NCI-H82 (cell line): ENCODE measurements at places on chromosomes 3 and 15.
A peak's percentile ranks its signal among the peaks of the same experiment; 100 is the strongest.

GRCh38 chr3:9863058-9863772 lies 16.8 kb downstream of the CIDEC start:
- DNase-seq: no peak

GRCh38 chr15:41983221-41983620 lies 10.9 kb upstream of the EHD4 start:
- no peak for DNase-seq

GRCh38 chr3:19947549-19948225 lies 790 bp downstream of the RAB5A start:
- peak; percentile 50 for DNase-seq

- no peak for DNase-seq
Measured at GRCh38 chr3:127214975-127215374, 22.0 kb downstream of the PRR23E start.

DNA sequence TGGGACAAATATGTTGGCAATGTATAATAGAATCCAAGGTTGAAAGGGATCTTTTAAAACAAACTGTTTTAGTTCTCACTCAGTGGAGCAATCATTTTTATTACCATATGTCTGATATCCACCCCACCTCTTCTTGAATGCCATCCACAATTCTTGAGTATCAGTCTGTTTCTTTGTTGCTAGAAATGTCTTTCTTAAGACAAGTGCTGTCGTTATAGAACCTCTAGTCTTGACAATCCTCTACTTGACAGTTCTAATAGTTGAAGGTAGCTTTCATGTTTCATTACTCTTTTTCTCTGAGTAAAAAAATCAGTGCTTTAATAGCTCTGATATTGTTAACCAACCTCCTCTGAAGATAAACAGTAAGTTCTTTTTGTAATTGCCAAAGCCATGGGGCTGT lies 737.9 kb downstream of the MECOM start:
- DNase-seq: no peak

DNA sequence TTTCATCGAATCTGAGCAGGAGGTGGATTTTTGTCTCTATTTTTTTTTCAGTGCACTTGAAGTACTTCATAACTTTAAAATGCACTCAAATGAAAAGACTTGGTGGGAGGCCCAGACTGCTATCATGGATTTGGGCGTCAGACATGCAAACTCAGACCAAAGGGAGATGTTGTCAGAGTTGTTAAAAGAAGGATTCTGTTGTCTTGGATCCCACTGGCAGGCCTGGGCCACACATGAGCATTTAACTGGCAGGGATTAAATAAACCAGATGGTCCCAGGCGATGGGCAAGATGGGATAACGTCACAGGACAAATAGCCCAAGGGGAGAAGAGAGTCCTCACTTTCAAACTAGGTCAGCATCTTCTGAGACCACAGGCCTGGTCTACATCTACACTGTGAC lies 15.4 kb downstream of the RTP1 start:
- no peak for DNase-seq

- DNase-seq: no peak
Measured at GRCh38 chr3:179116816-179117215, 31.3 kb upstream of the PIK3CA start.

GRCh38 chr15:93360318-93360717 lies 271.3 kb upstream of the RGMA start:
- no peak for DNase-seq

- no peak for DNase-seq
Measured at GRCh38 chr3:61236556-61236955, 14.7 kb downstream of the FHIT start.

- DNase-seq: peak; percentile 68
Measured at GRCh38 chr3:161423911-161424522, 52.7 kb upstream of the SPTSSB start.

- DNase-seq: no peak
Measured at GRCh38 chr3:186520431-186520830, 23.7 kb downstream of the CRYGS start.

- no peak for DNase-seq
Measured at GRCh38 chr15:100758555-100758954, 121.1 kb upstream of the ALDH1A3 start.

GRCh38 chr15:91924183-91924582 lies 70.7 kb downstream of the SLCO3A1 start:
- DNase-seq: no peak

DNA sequence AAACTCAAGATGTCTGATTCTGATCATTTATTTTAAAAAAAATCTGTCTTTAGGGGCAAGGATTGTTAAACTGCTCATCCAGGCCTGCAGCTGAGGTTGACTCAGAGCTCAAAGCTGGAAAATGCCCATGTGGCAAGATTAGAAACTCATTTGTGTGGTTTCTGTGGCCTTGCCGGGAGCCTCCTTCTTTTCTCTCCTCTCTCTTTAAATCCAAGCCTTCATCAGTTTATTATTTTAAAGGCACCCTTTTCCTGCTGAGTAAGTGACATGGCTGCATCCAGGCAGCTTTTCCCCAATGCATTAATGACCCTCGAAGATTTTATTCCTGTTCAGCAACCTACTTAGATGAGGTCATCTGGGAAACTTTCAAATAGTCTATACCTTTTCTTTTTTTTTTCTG lies 221.3 kb upstream of the CDIN1 start:
- DNase-seq: no peak

DNA sequence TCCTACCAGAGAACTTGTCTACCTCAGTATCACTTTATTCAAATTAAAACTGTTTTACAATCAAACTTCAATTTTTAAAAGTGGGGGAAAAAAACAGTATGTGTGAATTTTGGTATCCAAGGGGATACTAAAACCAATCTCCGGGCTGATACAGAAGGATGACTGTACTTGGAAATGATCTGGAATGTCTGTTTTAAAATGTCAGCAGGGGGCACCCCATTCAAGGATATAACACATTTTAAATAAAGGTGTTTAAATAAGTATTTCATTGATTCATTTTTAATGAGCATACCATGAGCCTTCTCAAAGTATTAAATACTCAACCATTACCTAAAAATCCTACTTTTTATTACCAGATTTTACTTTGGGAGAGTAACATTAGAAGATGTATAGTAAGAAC lies 67.9 kb downstream of the ULK4 start:
- DNase-seq: peak; percentile 55

- no peak for DNase-seq
Measured at GRCh38 chr3:117228466-117228865, 518.9 kb downstream of the TUSC7 start.

DNA sequence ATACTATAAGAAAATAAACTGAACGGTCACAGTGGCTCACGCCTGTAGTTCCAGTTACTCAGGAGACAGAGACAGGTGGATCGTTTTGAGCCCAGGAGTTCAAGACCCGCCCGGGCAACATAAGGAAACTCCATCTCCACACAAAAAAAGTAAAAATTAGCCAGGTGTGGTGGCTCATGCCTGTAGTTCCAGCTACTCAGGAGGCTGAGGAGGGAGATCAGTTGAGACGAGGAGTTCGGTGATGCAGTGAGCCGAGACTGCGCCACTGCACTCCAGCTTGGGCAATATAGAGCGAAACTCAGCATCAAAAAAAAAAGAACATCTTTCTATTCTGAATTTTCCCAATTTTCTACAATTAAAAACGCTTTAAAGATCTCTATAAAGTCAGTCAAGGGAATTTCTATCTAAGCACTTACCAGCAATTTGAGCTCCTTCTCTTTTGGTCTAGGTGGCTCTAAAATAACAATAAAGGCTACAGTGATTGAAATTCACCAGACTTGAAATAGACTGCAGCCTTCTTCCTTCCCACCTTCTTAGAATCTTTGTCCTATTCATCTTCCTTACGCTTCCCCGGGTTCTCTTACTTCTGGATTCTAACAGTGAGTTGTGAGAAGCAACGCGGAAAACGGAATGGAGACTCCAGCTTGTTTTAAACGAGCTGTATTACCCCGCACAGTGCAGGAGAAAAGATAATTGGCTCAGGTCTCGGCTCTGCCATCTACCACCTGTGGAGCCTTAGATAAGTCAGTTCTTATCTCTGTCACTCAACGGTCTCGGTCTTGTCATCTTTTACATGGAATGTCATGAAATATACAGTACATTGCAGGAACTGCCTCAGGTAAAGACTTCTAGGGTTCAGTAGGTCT lies 812 bp upstream of the SEC62 start:
- DNase-seq: peak; percentile 85

DNA sequence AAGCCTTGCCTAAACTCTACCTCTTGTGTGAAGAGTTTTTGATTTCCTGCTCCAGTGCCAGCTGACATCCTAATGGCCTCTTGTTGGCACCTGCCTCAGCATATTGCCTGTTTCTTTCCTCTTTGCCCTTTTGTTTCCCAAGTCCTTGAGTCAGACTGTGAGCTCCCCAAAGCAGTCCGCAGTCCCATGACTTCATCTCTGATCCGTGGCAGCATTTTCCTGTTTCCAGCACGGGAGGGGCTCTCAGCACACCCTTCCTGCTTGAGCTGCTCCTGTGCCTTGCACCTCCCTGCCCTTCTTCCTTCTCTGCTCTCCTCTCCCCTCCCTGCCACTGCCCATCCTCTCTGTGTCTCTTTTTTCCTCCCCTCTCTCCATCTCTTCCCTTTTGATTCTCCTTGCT lies 179.6 kb downstream of the EPHB1 start:
- no peak for DNase-seq

- DNase-seq: peak; percentile 52
Measured at GRCh38 chr3:184486614-184487013, 75.0 kb upstream of the EPHB3 start.

- peak; percentile 69 for DNase-seq
Measured at GRCh38 chr3:172595664-172596393, 72.6 kb upstream of the TNFSF10 start.

GRCh38 chr3:16912400-16913263 lies 27.9 kb downstream of the PLCL2 start:
- peak; percentile 44 for DNase-seq

GRCh38 chr3:176916777-176917176 lies 280.5 kb downstream of the TBL1XR1 start:
- no peak for DNase-seq

GRCh38 chr3:14918356-14918860 lies 29.0 kb upstream of the NR2C2 start:
- DNase-seq: no peak

DNA sequence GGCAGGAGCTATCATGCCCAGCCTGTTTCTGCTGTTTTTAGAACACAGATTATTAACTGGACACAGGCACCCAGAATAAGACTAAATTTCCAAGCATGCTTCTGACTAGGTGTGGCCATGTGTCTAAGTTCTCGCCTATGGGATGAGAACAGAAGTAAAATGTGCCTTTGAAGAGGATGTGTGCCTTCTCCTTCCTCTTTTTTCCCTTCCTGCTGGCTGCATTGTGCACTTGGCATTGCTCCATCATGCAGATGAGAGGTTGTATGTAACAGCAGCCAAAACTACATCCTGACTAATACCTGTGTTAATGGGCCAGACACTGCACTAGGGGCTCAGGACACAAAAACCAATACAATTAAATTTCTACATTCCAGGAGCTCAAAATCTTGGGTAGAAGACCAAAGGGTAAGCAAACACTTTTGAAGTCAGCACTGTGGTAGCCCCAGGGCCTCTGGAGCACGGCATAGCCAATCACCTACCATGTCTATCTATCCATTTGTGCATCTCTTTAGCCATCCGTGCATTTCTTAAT lies 40.9 kb upstream of the RNU6-1 start:
- no peak for DNase-seq

- no peak for DNase-seq
Measured at GRCh38 chr3:20563985-20564384, 378.0 kb upstream of the SGO1 start.

- no peak for DNase-seq
Measured at GRCh38 chr3:16305111-16305541, 40.1 kb downstream of the OXNAD1 start.

- no peak for DNase-seq
Measured at GRCh38 chr3:53486961-53487654, 7.3 kb upstream of the CACNA1D start.

DNA sequence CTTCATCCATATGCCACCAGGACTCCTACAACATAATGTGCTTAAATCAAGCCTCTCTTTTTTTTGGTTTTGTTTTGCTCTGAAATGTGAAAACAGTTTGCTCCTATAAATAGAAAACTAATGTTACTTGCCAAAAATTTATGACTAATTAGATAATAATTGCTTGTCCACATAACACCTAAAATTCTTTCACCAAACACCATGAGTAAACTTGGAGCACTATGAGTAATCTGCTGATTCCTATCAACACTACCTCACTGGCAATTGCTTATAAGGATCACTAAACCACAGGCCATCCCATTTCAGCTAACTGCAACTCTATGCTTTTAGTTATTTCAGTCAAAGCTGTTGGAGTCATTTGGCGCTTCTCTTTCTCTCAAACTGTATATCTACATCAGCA lies 252.7 kb downstream of the EPHA3 start:
- DNase-seq: no peak

GRCh38 chr3:151501171-151501922 lies 40.5 kb upstream of the IGSF10 start:
- no peak for DNase-seq

- no peak for DNase-seq
Measured at GRCh38 chr15:90306560-90306959, 41.1 kb downstream of the NGRN start.
